ENCODE measurements at places on chromosomes 3 and 15. TPM values are rescaled to one million over a fixed set of nuclear protein-coding genes. Genes with fewer than 3 reads are reported as not detected.

DNA sequence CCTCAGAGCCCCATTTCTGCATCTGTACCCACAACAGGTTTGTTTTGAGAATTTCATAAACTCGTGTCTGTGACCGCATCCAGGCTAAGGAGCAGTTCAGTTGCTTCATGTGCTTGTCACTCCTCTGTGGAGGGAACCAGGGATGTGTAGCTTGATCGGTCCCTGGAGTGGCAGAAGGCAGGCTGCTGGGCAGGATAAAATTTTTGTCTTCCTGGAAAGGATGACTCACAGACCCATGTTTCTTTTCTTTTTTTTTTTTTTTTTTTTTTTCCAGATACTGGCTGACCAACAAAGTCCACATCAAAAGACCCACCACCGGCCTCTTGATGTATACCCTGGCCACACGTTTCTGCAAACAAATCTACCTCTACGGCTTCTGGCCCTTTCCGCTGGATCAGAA, 70.1 kb downstream of the ST8SIA2 start:
- no peak for DNase-seq

- no peak for DNase-seq
Measured at GRCh38 chr3:161358488-161358887, 12.8 kb downstream of the SPTSSB start.

DNA sequence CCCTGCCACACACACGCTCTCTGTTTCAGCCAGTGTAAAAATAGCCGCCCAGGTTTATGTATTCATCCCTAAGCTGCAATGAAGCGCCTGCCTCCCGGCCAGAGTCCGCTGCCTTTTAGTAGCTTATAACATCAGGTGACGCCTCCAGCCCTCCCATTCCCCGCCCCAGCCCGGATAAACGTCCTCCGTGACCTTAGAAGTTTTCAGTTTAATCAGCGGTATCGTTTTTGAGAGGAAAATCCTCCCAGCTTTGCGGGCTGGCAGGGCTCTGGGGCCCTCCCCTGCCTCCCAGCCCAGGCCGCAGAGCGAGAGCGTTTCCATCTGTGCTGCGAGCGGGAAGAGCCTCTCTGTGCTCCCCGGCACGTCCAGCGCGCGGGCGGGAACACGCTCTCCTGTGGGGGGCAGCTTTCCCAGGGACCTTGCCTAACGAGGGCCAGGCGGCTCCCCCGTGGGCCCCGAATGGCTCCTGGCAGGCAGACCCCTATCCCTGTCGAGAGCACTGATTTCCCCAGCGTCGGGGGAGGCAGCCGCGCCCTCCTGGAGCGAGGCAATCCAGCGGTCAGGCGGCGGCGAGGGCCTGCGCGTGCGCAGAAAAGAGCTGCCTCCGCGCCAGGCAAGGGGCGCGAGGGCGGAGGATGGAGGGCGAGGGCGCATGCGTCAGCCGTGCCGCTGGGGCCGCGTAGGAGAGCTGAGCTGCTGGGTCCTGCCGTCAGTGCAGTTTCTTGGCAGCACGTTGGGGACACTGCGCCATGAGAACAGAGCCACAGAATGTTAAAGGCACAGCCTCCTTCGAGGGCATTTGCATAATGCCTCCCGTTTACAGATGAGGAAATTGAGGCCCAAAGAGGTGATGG, 71.1 kb downstream of the CCNL1 start:
- peak; percentile 88 for DNase-seq

DNA sequence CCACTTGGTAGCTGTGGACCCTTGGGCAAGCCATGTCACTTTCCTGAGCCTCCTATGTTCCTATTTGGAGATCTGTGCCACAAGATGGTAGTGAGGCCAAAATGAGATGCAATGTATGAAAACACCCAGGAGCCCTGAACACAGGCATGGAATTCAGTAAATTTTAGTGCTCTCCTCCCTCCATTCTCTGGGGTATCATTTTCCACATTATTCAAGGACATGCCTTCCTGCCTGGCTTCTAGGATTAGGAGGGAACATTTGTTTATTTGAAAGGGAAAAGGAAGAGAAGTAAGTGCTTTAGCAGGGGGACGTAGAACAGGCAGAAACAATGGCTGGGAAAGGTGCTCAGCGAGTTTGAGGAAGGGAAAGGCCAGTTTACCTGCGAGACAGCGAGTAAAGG, 98.8 kb downstream of the ATG7 start:
- no peak for DNase-seq

GRCh38 chr3:170502297-170502696, 83.6 kb downstream of the SLC7A14 start:
- no peak for DNase-seq

GRCh38 chr3:134311265-134311664, 60.6 kb upstream of the RYK start:
- DNase-seq: no peak

GRCh38 chr3:111594781-111595180, 365 bp downstream of the ZBED2 start:
- DNase-seq: no peak

- DNase-seq: no peak
Measured at GRCh38 chr3:98855806-98856400, 45.6 kb downstream of the DCBLD2 start.

DNA sequence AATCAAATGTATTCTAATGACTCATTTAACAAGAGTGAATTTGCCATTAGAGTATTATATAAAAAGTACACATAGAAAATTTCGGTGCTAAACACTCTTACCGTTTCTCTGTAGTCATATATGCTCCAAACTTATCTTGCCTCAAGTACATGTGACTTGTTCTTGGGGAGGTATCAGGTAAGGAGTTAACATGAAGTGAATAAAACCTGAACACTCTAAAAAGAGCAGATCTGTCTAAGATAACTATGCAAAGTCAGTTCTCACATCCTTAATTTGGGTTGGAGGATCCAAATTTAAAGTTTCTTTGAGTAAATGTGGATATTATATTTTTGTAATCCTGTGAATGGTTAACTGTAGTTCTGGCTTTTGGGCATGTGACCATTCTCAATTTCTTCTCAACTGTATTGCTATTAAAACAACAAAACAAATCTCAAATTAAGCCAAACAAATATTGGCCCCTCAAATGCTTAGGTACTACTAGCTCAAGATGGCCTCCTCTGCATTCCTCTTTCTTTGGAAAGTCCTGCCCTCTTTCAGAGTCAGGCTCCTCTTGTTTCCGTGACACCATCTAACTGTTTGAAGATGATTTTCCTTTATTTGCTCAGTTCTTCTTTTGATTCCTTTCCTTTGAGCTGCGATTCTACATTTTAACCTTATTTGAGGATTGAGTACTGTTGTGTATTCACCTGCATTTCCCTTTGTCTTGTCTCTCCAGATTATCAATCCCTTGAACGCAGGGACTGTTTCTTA, 4.2 kb downstream of the EDEM1 start:
- no peak for DNase-seq

DNA sequence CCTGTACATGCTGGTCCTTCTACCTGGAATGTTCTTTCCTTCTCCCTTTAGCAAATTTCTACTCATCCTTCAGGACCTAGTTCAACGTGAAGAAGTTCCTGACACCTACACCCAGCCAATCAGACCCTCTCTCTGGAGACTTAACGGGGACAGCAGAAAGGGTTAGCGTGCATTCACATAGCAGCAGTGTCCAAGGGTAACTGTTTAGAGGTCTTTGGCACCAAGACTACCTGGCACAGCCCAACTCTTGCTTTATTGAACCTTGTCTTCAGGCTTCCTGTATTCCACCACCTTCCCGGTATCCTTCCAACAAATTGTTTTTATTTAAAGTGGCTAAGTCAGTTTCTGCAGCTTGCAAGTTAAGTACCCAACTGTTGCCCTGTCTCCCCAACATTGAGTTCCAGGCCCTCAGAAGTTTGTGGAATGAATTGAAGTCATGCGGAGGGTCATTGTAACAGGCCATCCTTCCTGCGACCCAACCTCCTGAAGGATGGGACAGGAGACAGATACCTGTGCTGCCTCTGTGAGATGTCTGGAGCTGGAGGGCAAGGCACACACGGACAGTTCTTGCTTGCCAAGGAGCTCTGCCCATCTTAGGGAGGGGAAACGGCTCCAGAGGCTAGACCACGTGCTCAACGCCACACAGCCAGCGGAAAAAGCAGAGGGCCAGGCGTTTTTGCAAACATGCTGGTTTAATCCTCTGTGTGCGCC, 14.4 kb upstream of the WNT7A start:
- DNase-seq: no peak

DNA sequence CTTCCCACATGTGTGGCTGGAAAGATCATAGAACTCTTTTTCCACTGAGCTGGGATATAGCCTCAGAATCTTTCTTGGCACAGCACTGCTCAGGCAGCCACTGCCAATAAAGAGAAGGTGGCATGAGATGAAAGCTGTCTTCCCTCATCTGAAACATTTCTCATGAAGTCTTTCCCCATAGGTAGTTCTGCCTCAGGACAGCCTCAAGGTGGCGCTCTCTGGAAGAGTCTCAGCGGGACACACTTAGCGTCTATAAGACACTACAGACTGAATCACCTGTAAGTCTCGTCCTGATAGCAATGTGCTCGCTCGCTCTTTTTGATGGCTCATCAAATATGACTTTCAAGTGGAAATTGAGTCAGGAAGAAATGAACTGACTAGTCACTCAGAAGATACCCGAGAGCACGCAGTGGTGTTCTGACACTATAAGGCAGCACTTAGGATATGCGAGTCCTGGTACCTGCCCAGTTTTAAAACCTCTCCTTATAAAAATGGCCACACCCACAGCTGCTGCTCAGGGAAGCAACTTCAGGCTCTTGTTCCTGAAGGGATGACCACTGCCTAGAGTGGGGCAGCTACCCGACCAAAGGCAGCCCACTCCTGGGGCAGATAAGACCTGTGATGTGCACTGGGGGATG, 269.5 kb downstream of the SUCLG2 start:
- no peak for DNase-seq

DNA sequence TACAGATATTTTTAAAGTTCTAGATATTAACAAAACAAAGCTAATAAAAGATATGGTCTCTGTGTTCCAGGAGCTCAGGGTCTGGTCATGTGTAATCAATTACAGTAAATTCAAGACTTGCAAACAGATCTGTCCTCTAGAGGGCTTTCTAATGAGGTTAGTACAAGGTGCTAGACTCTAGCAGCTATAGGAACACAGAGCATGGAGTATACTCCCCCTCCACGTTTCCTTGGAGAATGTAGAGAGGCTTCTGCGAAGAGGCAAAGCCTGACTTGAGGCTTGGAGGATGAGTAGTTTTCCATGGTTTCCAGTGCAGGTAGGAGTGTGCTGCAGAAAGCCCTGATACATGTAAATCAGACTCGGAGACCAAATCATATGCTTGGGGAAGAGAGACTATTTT, 32.7 kb upstream of the DLG1 start:
- no peak for DNase-seq

- DNase-seq: peak; percentile 89
Measured at GRCh38 chr15:51622604-51623370, at the start of gene DMXL2. DMXL2 (minus strand) TSS chr15:51622771; CDS start chr15:51622545, 226 bp downstream.

DNA sequence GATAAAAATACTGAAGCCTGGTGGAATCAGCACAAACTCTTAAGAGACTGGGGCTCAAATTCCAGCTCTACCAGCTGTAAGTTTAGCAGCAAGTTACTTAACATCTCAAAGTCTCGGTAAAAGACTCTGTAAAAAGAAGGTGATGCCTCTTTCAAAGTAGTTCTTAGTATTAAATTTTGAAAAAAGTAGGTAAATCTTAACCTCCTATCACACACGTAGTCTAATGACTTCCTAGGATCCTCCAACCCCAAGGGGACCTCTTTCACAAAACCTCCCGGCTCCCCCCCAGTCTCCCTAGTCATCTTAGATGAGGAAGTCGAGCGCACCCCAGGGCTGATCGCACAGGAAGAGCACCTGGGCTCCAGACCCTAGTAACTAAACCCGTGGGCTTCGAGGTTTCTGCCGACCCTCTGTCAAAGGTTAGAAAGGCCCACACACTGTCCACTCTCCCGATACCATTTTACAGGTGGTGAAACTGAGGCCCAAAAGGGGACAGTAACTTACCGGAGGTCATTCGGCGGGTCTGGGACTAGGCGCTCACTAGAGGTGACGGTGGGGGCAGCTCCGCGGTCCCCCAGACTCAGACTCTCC, 427 bp downstream of the MBD4 start:
- DNase-seq: no peak

DNA sequence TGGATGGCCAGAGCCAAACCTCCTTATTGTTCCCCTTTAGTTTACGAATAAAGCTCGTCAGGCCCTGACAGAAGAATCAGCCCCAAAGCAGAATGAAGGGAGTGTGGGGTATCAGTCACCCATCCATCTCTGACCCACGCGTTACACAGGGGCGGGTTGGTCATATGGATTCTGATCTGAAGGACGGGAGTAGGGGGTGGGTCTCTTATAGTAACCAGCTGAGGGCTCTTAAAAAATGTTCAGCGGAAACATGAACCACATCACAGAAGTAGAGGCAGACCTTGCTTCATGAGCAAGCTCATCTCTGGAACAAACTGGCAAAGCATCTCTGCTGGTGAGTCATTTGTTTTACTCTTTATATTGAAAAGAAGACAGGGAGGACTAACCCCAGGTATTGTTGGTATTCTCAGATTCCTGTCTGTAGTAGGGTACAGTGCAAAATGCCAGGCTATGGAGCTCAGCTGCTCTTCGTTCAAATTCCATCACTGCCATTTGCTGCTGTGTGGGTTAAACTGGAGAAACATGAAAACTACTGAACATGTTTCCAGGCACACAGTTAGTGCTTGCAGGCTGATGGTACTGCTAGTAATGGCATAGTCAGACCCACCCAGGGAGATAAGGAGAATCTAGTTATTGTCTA, at the start of gene CXCR6:
CXCR6 (plus strand) TSS at position 258 of the 640 bp plus-strand sequence. CDS start 3,018 bp downstream, outside the sequence.
- DNase-seq: no peak

- DNase-seq: no peak
Measured at GRCh38 chr3:57797701-57798487, 41.8 kb downstream of the SLMAP start.

The FETUB gene
- 0.31 TPM for polyA plus RNA-seq

The PLSCR5 gene
- not detected for polyA plus RNA-seq

The PYGO1 gene
- polyA plus RNA-seq: 16.1 TPM

The MESP1 gene
- 0.90 TPM for polyA plus RNA-seq

Data from renal cortex interstitium (tissue), 15 donors.